ENCODE measurements at places on chromosomes 7 and 10.

GRCh38 chr10:102615361-102615760 is 28.9 kb upstream of the TRIM8 start:
- DNase-seq, result peak; percentile 50

GRCh38 chr7:756231-756927 is 29.3 kb upstream of the PRKAR1B start:
- no peak for DNase-seq

- DNase-seq, result no peak
Measured at GRCh38 chr7:129853661-129854268, 99.0 kb downstream of the UBE2H start.

- DNase-seq, result no peak
Measured at GRCh38 chr7:15594461-15594860, 32.6 kb upstream of the AGMO start.

- DNase-seq, result no peak
Measured at GRCh38 chr10:103781329-103782061, 73.9 kb downstream of the SH3PXD2A start.

DNA sequence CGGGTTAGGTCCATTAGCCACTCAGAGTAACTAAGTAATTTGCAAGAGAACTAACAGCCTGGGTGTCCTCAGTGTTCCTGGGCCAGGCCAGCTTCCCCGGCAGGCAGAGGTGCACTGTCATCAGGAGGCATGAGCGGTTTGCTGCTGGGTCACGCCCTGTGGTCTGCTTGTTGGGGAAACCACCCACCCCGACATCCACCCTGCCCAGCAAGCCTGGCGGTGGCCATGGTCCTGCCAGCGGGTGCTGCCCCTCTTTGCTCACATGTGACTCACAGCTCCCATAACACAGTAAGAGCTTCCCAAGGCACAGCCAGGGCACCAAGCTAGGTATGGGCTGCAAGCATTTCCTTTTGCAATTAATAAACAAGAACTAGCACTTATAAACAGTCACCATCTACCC is 75.9 kb downstream of the RGS10 start:
- no peak for DNase-seq

DNA sequence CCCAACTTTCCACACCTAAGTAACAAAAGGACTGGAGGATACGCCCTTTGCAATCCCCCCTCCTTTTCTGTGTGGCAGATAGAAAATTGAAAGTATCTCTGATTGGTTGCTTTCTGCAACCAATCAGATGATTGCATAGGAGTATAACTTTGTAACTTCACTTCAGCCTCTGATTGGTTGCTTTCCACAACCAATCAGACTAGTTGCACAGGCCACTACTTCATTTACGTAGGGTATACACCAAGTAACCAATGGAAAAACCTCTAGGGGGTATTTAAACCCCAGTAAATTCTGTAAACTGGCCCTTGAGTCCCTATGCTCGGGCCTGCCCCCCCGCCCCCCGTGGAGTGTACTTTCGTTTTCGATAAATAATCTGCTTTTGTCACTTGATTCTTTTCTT is 1080.4 kb downstream of the CNTNAP2 start:
- DNase-seq, result no peak

- no peak for DNase-seq
Measured at GRCh38 chr10:102341038-102341688, 54.3 kb upstream of the NFKB2 start.

- no peak for DNase-seq
Measured at GRCh38 chr7:112215787-112216186, 9.3 kb downstream of the ZNF277 start.

GRCh38 chr10:93874309-93875031 is 19.3 kb upstream of the SLC35G1 start:
- DNase-seq, result no peak

DNA sequence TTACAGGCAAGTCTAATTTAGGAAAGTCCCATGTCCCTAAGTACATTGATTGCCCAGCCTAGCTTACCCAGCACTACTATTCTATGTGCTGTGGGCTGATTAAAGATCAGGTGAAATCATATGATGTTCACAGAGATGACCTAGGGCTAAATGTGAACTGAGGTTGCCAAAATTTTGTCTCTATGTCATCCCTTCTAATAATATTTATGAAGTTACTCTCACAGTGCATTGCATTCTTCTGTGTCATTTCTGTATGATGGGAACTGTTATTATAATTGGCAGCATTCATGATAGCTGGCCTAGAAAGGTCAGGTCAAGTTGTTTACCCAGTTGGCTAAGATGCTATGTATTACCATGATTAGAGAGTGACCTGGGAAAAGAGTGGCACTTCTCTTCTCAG is 2.8 kb upstream of the PDK4 start:
- DNase-seq, result no peak

DNA sequence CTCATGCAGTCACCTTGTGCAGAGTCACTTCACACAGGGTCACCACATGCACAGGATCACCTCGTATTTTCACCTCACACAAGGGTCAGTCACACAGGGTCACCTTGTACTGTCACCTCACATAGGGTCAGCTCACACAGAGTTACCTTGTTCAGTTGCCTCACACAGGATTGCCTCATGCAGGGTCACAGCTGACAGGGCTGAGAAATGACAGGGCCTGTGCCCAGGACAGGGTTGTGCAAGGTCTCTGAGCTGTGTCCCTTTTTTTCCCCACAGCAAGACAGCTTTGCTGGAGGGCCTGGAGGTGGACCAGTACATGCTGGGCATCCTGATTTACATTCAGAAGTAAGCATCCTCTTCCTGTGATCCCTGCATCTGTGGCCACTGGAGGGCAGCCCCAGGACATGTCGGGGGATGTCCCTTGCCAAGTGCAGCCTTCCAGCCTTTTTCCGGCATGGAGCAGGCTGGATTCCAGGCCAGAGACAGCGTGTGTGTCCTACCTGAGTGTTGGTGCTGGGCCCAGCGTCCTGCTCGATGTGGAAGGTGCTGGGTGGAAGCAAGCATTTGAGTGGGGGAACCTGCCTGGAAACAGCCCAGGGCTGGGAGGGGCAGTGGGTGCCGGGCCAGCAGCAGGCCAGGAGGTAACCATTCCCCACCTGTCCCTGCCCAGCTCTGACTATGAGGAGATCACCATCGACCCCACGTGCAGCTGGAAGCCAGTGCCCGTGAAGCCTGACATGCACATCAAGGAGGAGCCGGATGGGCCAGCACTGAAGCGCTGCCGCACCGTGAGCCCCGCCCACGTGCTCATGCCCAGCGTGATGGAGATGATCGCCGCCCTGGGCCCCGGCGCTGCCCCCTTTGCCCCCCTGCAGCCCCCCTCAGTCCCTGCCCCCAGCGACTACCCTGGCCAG is 16.3 kb downstream of the ZMIZ2 start:
- peak; percentile 37 for DNase-seq

DNA sequence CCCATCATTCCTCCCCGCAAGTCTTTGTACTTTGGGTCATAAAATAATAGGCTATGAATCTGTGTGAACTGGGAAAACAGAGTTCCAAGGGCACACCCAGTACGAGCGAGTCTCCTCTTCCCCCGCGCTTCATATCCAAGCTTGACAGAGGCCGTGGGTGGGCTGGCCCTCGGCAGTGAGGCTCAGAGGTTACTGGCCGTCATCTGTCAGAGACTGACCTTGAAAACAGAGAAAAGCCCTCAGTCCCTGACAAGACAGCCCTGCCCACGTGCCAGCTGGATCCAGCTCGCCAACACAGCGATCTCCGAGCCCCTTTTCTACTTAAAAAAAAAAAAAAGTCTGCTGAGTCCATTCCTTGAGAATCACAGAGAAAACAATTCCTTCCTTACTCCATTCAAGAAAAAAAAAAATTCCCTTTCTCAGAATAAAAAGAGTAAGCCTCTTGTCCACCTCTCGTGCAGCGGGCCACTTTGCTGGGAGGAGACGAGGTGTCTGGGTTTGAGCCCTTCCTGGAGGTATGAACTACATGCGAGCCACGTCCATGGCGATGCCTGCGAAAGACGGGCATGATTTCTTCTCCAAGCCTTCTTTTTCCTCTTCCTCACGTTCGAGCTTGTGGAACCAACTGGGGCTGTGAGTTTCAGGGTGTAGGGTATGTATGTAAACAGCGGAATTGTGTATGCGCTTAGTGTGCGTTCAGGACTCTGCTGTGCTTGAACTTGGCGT is 744 bp upstream of the BICC1 start:
- DNase-seq, result peak; percentile 36

GRCh38 chr7:30268586-30268985 is 15.8 kb upstream of the ZNRF2 start:
- no peak for DNase-seq

DNA sequence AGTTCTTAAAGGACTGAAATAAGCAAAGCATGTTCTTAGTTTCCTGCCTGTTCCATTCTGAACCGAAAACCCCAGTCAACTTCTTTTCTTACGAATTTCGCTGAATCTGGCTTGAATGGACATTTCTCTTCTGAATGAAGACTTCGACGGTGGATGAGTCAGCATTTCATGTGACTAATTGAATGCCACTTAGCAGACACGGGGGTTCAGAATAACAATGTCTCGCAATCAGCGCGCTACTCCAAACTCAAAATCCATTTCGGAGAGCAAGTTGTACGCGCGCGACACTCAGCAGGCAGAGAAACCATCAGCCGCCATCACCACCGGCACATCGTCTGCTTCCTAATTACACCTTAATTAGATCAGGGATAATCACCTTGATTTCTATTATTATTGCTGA is 239.0 kb upstream of the KLF6 start:
- no peak for DNase-seq

GRCh38 chr7:132225216-132226030 is 350.8 kb downstream of the PLXNA4 start:
- DNase-seq, result no peak

DNA sequence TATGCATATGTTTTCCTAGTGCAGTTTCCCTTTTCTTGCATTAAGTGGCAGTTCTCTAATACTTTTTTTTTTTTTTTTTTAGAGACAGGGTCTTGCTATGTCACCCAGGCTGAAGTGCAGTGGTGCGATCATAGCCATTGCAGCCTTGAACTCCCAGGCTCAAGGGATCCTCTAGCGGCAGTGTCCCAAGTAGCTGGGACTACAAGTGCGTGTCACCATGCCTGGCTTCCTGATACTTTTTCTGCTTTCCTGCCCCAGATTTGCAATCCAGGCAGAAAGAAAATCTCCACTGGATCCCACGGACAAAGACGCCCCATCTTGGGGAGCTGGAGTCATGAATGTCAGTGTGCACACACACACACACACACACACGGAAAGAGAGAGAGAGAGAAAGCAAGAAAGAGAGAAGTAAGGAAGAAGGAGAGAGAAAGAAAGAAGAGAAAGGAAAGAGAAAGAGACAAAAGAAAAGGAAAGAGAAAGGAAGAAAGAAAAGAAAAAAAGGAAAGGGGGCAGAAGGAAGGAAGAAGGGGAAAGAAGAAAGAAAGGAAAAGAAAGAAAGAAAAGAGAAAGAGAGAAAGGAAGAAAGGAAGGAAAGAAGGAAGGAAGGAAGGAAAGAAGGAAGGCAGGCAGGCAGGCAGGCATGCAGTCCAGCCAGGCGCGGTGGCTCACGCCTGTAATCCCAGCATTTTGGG is 37.5 kb upstream of the OCM2 start:
- no peak for DNase-seq

DNA sequence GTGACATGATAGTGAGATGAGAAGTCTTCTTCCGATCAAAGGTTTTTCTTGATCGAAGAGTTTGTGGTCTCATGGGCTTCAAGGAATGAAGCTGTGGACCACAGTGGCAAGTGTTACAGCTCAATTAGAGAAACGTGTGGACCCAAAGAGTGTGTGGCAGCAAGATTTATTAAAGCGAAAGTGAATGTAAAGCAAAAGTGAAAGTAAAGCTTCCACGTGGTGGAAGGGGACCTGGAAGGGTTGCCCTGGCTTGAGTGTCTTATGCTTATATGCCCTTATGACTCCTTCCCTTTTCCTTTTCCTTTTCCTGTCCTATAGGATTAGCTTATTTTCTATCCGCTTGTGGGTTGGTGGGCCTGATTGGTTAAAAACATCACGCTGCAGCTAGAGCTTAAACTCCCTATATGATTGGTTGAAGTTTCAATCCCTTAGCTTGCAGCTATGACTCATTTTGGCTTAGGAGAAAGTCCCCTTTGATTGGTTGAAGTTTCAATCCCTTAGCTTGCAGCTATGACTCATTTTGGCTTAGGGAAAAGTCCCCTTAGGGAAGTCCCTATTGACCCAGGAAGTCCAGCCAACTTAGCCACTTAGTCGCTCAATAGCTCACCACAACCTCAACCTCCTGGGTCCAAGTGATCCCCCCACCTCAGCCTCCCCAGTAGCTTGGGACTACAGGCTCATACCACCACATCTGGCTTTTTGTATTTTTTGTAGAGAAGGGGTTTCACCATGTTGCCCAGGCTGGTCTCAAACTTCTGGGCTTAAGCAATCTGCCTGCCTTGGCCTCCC is 34.7 kb downstream of the MRPS24 start:
- no peak for DNase-seq

GRCh38 chr10:92010047-92010735 is 86.6 kb downstream of the BTAF1 start:
- DNase-seq, result no peak

DNA sequence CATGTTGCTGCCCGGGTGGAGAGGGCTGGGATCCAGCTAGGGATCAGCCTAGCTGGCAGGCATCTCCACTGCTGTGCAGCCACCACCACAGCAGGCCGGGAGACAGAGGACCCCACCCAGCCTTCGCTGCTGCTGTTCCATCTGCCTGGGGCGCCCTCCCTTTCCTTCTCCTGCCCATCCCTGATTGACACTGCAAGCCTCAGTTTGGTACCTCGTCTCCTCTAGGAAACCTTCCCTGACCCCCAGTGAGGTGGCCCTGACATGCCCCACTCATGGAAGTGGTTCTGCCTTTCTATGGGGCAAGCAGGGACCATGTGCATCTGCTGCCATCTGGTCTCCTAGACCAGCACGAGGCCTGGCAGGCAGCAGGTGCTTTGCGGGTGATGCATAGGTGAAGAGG is 30.4 kb upstream of the DPYSL4 start:
- no peak for DNase-seq

- DNase-seq, result no peak
Measured at GRCh38 chr7:39085590-39086049, 107.9 kb downstream of the POU6F2 start.

DNA sequence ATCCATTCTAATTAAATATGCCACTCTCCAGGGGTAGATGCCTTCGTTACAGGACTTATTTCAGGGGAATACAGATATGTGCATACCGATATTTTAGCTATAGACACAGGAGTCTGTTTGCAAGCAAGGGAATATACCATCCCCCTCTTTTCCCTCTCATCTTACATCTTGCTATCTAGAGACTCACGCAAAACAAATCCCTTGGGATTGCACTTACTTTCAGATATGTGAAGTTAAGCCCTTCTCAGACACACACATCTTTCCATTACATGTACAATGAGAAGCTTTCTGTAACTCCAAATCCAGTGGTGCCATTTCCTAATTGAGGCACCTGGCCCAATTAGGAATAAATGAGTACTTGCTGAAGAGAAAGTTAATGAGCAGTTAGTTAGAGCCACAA is 250.4 kb upstream of the FZD8 start:
- no peak for DNase-seq

DNA sequence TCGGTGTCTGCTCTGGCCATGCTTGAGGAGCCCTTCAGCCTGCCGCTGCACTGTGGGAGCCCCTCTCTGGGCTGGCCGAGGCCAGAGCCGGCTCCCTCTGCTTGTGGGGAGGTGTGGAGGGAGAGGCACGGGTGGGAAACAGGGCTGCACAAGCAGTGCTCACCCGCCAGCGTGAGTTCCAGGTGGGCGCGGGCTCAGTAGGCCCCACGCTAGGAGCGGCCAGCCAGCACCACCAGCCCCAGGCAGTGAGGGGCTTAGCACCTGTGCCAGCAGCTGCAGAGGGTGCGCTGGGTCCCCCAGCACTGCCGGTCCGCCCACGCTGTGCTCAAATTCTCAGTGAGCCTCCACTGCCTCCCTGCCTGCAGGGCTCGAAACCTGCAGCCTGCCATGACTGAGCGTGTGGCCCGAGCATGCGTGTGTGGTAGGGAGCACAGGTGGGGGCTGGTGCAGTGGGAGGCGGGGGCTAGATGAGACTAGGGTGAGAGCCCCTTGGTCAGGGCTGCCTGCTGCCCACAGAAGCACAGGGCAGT is 223.0 kb downstream of the ZNF248 start:
- DNase-seq, result no peak

Measured in D341Med (cell line).